ENCODE measurements at places on chromosomes 7 and 10. TPM values are rescaled to one million over a fixed set of nuclear protein-coding genes. Genes with fewer than 3 reads are reported as not detected.

DNA sequence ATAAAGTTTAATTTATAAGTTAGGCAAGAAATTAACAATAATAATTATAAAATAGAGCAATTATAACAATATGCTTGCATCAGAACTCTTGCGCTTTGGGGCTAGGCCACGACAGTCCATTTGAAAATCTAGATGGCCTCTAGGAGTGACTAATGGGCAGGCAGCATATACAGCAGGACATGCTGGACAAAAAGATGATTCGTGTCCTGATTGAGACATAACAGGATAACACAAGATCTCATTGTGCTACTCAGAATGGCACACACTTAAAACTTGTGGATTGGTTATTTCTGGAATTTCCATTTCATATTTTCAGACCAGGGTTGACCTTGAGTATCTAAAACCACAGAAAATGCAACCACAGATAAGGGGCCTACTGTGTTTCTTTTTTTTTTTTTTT lies 27.5 kb downstream of the CTNNA3 start:
- no peak for DNase-seq

- no peak for DNase-seq
These were observed 513.9 kb upstream of the GALNT17 start for GRCh38 chr7:70618020-70618551.

GRCh38 chr7:4167385-4167910 lies 514.6 kb upstream of the FOXK1 start:
- no peak for DNase-seq

DNA sequence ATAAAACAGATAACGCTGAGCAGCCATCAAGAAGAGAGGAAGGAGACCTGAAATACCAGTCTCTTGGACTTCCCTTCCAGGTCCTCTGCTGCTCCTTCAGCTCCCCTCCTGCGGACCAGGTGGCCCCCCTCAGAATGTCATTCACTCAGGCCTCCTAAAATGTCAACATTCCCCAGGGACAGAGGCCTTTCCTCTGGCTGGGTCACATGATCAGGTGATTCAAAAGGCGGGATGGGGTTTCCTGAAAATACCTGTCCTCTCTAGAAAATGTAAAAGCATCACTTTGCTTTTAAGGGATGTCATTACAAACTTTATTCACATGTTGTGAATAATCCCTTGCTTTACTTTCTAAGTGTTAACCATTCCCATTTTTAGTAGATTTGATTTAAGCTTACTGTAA lies 311.1 kb downstream of the INHBA start:
- no peak for DNase-seq

The KLF14 gene
- 0.01 TPM for polyA plus RNA-seq

Measured in keratinocyte (primary cell).